ENCODE measurements at places on chromosomes 5 and 9. TPM values are rescaled to one million over a fixed set of nuclear protein-coding genes. Genes with fewer than 3 reads are reported as not detected.

- H3K27me3 ChIP-seq = no peaks in the 10 kb centered on the region
- H3K27ac ChIP-seq = peak overlapping the region; percentile 81
- peak overlapping the region; percentile 76 for H3K4me3 ChIP-seq
These were observed 2.4 kb downstream of the ANXA6 start for GRCh38 chr5:151154931-151155774.

DNA sequence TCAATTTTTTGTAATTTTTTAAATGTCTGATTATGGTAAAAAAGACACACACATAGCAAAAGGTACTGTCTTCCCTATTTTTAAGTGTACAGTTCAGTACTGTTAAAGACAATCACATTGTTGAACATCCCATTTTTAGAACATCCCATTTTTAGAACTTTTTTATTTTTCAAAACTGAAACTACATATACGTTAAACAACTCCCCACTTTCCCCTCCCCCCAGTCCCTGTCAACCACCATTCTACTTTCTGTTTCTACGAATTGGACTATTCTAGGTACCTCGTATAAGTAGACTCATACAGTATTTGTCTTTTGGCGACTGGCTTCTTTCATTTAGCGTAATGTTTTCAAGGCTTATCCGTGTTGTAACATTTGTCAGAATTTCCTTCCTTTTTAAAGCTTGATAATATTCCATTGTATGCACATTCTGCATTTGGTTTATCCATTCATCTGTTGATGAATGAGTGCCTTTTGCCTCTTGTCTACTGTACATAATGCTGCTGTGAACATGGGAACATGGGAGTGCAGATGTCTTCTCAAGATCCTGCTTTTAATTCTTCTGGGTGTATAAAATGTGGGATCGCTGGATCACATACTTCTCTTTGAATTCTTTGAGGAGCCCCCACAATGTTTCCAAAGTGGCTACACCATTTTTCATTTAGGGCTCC lies 154.0 kb downstream of the PIK3R1 start:
- H3K27ac ChIP-seq = no peak overlapping the region
- no peaks in the 10 kb centered on the region for H3K27me3 ChIP-seq
- H3K36me3 ChIP-seq = no peaks in the 10 kb centered on the region
- H3K4me1 ChIP-seq = no peaks in the 10 kb centered on the region
- no peak overlapping the region for H3K4me3 ChIP-seq
- DNase-seq = no peak

- H3K4me1 ChIP-seq = no peaks in the 10 kb centered on the region
- H3K4me3 ChIP-seq = no peak overlapping the region
- H3K27me3 ChIP-seq = no peaks in the 10 kb centered on the region
- H3K27ac ChIP-seq = no peak overlapping the region
- DNase-seq = no peak
- no peaks in the 10 kb centered on the region for H3K36me3 ChIP-seq
These were observed 194.2 kb upstream of the CHD1 start for GRCh38 chr5:99122976-99123375.

DNA sequence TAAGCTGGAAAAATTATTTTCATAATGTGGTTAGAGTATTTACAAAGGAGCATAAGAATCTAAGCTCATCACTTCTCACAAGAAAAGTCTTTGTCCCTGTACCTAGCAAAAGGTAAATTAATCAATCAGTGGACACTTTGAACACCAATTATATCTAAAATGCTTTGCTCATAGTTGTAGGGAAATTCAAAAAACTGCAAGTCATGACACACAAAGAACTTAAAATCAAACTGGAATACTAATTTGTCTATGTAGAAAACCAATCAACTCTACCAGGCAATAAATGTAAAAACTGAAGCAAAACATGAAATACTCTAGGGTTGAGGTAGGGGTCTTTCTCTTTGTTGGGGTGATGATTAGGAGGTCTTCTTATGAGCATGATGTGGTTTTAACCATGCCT lies 135.5 kb downstream of the PRKACG start:
- H3K27me3 ChIP-seq = no peaks in the 10 kb centered on the region
- H3K36me3 ChIP-seq = no peaks in the 10 kb centered on the region
- H3K4me1 ChIP-seq = no peaks in the 10 kb centered on the region
- no peak overlapping the region for H3K4me3 ChIP-seq
- no peak overlapping the region for H3K27ac ChIP-seq

GRCh38 chr9:93593144-93593658 lies 16.8 kb downstream of the PHF2 start:
- no peaks in the 10 kb centered on the region for H3K27me3 ChIP-seq
- H3K4me1 ChIP-seq = peaks cover 7% of the 10 kb centered on the region
- no peak for DNase-seq
- H3K36me3 ChIP-seq = no peaks in the 10 kb centered on the region

GRCh38 chr9:135088348-135088978 lies 995 bp downstream of the OLFM1 start:
- H3K27ac ChIP-seq = peak overlapping the region; percentile 5
- no peaks in the 10 kb centered on the region for H3K36me3 ChIP-seq
- H3K4me3 ChIP-seq = peak overlapping the region; percentile 36
- no peak for DNase-seq
- peaks cover 6% of the 10 kb centered on the region for H3K4me1 ChIP-seq
- no peaks in the 10 kb centered on the region for H3K27me3 ChIP-seq

DNA sequence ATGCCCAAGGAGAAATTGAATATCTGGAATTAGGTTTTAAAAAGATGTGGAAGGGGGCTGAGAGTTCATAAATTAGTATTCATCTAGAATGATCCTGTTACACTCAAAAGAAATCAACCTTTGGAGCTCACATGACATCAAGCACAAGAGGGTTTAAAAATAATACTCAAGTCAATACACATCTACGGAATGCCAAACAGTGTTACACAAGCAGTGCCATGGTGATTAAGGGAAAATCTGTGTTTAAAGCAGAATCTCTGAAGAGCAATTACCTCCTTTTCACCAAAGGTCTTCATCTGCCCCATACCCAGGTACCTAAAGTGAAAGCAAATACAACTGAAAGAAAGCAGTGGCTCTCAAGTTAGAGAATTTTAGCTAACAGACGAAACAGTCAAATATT lies 261.6 kb downstream of the NFIB start:
- no peak for DNase-seq
- no peaks in the 10 kb centered on the region for H3K4me1 ChIP-seq
- H3K27ac ChIP-seq = no peak overlapping the region
- H3K4me3 ChIP-seq = no peak overlapping the region
- no peaks in the 10 kb centered on the region for H3K27me3 ChIP-seq

- no peaks in the 10 kb centered on the region for H3K27me3 ChIP-seq
- peaks cover 3% of the 10 kb centered on the region for H3K4me1 ChIP-seq
- no peak overlapping the region for H3K27ac ChIP-seq
- no peaks in the 10 kb centered on the region for H3K36me3 ChIP-seq
- no peak overlapping the region for H3K4me3 ChIP-seq
These were observed 993 bp downstream of the HCN1 start for GRCh38 chr5:45694971-45695803.

DNA sequence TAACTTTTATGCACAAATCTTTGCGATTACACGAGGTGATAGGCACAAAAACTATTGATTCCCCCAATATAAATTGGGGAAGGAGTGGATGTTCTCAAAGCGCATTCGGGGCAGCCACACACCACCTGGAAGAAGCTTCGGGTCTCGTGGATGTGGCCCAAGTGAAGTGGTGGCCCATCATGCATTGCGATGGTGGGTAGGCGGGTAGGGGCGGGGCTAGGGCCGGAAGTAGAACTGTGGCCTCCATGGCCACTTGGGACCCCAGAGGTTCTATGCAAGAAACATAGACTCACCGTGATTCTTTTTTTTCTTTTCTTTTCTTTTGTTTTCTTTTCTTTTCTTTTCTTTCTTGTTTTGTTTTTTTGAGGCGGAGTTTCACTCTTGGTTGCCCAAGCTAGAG lies 86.4 kb upstream of the SLC44A1 start:
- no peak overlapping the region for H3K27ac ChIP-seq
- no peaks in the 10 kb centered on the region for H3K4me1 ChIP-seq
- H3K4me3 ChIP-seq = no peak overlapping the region
- H3K36me3 ChIP-seq = no peaks in the 10 kb centered on the region

DNA sequence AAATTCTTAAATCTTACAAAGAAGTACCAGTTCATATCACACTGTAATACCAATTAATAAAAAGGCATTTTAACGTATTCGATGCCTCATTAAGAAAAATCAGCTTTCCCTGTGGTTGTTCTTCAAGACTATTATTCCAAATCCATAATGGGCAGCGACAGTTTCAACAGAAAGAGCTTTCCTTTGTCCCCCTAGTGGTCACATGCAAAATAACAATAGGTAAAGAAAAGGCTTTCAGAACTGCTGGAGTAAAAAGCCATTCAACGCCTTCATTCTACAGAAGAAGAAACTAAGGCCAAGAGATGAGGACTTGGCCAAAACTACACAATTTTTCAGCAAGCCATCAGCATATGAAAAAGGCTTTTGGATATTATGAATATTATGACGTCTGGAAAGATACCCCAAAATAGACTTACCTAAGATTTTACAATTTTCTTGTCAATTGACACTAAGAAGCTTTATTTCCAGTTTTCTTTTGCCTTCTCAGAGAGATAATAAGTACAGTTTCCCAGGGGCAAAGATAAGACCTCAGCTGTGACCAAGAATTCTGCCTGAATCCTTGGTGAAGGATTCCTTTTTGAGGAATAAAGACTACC lies 6.7 kb upstream of the CDH6 start:
- no peaks in the 10 kb centered on the region for H3K4me1 ChIP-seq
- no peaks in the 10 kb centered on the region for H3K27me3 ChIP-seq
- H3K36me3 ChIP-seq = no peaks in the 10 kb centered on the region
- no peak overlapping the region for H3K27ac ChIP-seq

DNA sequence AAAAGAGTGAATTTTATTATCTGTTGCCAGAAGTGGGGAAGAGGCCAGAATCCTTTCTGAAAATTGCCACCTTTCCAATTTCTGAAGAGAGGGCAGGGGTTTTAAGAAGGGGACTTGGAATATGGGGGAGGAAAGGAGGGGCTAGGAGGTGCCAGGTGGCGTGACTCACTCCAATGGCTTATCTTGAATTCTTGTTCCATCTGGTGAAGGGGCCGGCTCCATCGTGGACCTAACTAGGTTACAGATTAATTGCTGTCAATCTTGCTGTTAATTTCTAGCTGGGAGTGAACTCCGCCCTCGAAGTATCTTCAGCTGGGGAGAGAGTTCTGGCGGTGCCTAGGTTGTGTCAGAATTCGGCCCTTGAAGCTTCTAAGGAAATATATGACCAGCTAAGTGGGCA lies 138.7 kb downstream of the YTHDC2 start:
- H3K4me1 ChIP-seq = no peaks in the 10 kb centered on the region
- DNase-seq = no peak
- H3K27me3 ChIP-seq = no peaks in the 10 kb centered on the region
- H3K4me3 ChIP-seq = no peak overlapping the region

GRCh38 chr5:112004867-112005622 lies 248.1 kb upstream of the NREP start:
- H3K27me3 ChIP-seq = no peaks in the 10 kb centered on the region
- no peak overlapping the region for H3K4me3 ChIP-seq
- no peaks in the 10 kb centered on the region for H3K4me1 ChIP-seq
- DNase-seq = no peak

GRCh38 chr9:107175041-107175440 lies 108.0 kb upstream of the RAD23B start:
- H3K27me3 ChIP-seq = no peaks in the 10 kb centered on the region
- H3K4me3 ChIP-seq = no peak overlapping the region
- no peaks in the 10 kb centered on the region for H3K4me1 ChIP-seq
- H3K36me3 ChIP-seq = no peaks in the 10 kb centered on the region

DNA sequence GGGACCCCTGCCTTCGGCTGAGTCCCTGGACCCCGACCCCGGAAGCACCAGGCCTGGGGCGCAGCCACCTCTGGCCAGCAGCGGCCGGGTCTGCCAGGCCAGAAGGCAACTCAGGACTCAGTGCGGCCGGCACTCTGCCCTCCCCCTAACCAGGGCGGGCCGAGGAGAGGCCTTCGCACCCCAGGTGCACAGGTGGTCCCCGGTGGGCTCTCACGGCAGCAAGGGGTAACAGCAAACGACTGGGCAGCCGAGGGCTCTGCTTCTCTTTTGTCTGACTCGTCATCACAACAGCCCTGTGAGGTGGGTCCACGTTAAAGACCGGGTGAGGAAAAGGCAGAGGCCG lies 20.7 kb upstream of the NOTCH1 start:
- no peaks in the 10 kb centered on the region for H3K36me3 ChIP-seq
- no peak for DNase-seq
- peaks cover 27% of the 10 kb centered on the region for H3K4me1 ChIP-seq
- peak overlapping the region; percentile 11 for H3K27ac ChIP-seq
- H3K4me3 ChIP-seq = no peak overlapping the region

- DNase-seq = no peak
- no peak overlapping the region for H3K27ac ChIP-seq
- H3K36me3 ChIP-seq = no peaks in the 10 kb centered on the region
- no peaks in the 10 kb centered on the region for H3K4me1 ChIP-seq
- H3K27me3 ChIP-seq = no peaks in the 10 kb centered on the region
These were observed 367.6 kb downstream of the PDE4D start for GRCh38 chr5:59525957-59526356.

DNA sequence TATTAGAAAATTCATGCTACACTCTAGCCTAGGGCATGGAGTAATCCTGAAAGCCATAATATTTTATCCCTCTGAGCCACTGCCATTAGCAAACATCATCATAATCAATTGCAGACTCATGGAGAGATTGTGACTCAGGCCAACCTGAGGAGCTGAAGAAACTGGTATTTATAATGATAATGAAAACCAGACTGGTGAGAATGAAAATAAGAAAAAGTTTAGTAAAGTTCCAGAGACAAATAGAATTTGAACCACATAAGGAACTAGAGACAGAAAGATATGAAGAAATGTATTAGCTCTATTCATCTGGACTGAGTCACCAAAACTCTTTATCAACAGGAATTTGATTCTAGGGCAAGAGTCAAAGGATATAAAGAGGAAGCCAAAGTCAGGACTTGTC lies 158.7 kb downstream of the DRD1 start:
- no peak overlapping the region for H3K27ac ChIP-seq
- H3K36me3 ChIP-seq = no peaks in the 10 kb centered on the region

- no peaks in the 10 kb centered on the region for H3K36me3 ChIP-seq
- H3K27ac ChIP-seq = no peak overlapping the region
- no peak overlapping the region for H3K4me3 ChIP-seq
- no peaks in the 10 kb centered on the region for H3K27me3 ChIP-seq
These were observed 66.3 kb upstream of the IL33 start for GRCh38 chr9:6149315-6149714.

GRM6 gene
- not detected for total RNA-seq

TAF1L gene
- total RNA-seq = not detected

MRPS27 gene
- 64.1 TPM for total RNA-seq

TOMM5 gene
- 58.2 TPM for total RNA-seq

C9orf153 gene
- 0.68 TPM for total RNA-seq

GRIA1 gene
- total RNA-seq = not detected

PRRX2 gene
- total RNA-seq = 4.0 TPM

FAM153A gene
- 5.2 TPM for total RNA-seq

C5orf63 gene
- 4.8 TPM for total RNA-seq

ELAVL2 gene
- total RNA-seq = 0.88 TPM

FOXB2 gene
- not detected for total RNA-seq

Measured in ovary (tissue), 10 donors.